NT2/D1 (cell line): ENCODE measurements at places on chromosomes 16 and 17.

DNA sequence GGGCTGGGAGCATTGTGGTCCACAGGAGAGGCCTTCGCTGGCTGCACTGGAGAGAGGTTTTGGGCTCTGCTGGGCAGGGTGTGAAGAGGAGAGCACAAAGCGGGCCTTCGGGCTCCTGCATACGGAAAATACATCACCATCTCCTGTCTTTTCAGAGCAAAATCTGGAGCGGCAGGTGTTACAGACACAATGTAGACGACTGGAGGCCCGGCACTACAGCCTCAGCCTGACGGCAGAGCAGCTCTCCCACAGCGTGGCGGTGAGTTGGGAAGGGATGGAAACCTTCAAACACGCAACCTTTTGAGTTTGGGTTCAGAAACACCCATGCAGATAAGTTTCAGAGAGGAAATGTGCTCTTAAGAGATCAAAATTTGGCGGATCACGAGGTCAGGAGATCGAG is 17.9 kb downstream of the GINS2 start:
- no peak for DNase-seq

DNA sequence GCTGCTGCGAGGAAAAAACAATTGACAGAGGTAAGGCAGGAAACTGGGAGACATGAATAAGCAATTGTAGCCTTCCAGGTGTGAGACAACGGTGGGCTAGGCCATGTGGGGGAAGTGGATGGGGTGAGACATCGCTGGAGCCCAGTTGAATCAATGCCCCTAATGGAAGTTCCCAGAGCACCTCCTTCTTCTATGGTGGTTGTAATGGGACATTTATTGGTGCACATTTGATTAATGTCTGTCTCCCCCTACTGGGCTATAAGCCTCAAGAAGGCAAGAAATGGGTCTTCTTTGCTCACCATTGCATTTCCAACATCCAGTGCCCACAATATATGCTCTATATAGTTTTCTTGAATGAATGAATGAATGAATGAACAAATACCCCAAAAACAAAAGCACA is 22.7 kb upstream of the CD300E start:
- no peak for DNase-seq

DNA sequence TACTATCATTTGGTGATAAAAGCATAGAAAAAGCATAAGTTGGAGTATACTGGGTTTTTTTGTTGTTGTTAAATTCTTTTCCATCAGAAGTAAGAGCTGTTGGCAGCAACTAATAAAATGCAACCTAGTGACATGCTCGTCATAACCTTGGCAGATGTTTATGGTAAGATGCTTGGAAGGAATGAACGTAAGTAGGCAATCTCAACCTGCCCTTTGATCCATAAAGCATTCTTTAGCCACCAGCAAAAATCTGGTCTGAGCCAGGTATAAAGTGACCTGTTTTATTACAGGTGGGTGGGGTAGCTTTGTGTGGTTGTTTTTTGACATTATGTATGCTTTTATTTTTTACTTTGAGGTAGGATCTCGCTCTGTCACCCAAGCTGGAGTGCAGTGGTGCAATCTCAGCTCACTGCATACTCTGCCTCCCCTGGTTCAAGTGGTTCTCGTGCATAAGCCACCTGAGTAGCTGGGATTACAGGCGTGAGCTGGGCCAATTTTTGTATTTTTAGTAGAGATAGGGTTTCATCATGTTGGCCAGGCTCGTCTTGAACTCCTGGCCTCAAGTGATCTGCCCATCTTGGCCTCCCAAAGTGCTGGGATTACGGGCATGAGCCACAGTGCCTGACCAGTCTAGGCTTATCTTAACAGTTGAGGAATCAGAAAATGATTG is 22.0 kb downstream of the WSB1 start:
- no peak for DNase-seq

- no peak for DNase-seq
Measured at GRCh38 chr17:48925251-48925990, 17.2 kb downstream of the UBE2Z start.

GRCh38 chr17:47905221-47905733 is 9.2 kb downstream of the SP2 start:
- DNase-seq = no peak

- no peak for DNase-seq
Measured at GRCh38 chr16:49912721-49913120, 56.8 kb upstream of the ZNF423 start.

GRCh38 chr16:50308237-50308965 is 42.0 kb downstream of the ADCY7 start:
- no peak for DNase-seq

DNA sequence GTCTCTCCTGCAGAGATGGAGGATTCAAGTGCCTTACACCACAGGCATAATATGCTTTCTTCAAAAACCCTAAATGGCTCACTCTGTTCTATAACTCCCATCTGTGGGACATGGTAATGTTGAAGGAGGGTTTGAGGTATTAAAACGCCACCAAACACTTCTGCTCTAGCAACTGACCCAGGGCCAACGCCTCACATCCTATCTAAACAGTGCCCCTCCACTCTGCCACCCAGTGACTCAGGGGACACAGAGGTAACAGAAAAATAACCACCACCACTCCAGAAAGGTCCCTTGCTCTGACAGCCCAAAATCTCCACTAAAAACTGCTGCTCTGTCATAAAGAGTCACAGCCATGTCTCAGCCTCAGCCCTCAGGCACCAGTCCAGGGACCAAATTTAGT is 17.7 kb downstream of the NPRL3 start:
- DNase-seq = no peak

- DNase-seq = no peak
Measured at GRCh38 chr16:64925166-64925565, 196.7 kb downstream of the CDH11 start.

DNA sequence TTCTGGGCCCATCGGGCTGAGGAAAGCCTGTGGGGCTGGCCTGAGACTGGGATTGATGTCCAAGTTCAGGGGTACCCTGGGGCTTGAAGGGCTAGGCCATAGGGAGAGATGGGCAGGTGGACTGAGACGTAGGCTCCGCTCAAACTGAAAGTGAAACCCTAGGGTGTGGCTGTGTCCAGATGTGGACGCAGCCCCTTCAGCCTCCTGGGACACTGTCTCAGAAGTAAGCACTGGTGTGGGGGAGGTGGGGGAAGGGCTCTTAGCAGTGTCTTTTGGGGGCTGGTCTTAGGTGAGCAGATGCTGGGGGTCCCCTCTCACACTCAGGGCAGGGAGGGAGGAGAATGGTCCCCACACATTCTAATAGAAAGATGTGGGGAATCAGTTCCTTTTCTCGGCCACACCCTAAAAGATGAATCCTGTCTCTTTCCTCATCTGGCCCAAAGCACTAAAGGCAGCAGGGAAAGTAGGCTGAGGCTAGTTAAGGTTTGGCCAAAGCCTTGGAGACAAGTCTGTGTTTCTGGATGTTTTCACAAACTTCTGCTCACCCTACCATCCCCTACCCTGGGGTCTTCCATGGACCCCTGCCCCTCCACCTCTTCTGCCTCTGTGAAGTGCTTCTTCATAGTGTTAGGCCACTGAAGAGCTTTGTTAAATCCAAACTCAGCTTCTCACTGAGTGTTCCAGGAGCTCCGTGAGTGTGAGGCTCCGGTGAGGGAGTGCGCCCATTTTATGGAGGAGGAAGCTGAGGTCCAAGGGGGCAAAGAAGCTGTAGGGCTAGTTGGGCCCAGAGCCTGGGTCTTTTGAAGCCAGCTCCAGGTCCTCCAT is 5.6 kb downstream of the FMNL1 start:
- no peak for DNase-seq

- no peak for DNase-seq
Measured at GRCh38 chr17:13272296-13272695, 254.5 kb upstream of the ELAC2 start.

- no peak for DNase-seq
Measured at GRCh38 chr16:72905581-72905980, 142.3 kb downstream of the ZFHX3 start.

- DNase-seq = no peak
Measured at GRCh38 chr17:76153202-76153601, 12.2 kb upstream of the FOXJ1 start.

- DNase-seq = no peak
Measured at GRCh38 chr17:14575471-14575953, 274.6 kb downstream of the HS3ST3B1 start.

DNA sequence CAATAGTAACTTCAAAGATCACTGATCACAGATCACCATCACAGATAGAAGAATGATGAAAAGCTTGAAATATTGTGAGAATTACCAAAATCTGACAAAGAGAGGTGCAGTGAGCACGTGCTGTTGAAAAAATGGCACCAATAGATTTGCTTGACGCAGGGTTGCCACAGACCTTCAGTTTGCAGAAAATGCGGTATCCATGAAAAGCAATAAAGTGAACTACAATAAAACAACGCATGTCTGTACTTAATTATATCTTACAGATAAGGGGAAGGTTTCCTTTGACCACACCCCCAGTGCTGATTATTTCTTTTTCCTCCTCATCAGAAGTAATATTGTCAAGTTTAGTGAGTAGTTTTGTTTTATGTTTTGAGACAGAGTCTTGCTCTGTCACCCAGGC is 21.1 kb upstream of the PYDC1 start:
- DNase-seq = no peak

DNA sequence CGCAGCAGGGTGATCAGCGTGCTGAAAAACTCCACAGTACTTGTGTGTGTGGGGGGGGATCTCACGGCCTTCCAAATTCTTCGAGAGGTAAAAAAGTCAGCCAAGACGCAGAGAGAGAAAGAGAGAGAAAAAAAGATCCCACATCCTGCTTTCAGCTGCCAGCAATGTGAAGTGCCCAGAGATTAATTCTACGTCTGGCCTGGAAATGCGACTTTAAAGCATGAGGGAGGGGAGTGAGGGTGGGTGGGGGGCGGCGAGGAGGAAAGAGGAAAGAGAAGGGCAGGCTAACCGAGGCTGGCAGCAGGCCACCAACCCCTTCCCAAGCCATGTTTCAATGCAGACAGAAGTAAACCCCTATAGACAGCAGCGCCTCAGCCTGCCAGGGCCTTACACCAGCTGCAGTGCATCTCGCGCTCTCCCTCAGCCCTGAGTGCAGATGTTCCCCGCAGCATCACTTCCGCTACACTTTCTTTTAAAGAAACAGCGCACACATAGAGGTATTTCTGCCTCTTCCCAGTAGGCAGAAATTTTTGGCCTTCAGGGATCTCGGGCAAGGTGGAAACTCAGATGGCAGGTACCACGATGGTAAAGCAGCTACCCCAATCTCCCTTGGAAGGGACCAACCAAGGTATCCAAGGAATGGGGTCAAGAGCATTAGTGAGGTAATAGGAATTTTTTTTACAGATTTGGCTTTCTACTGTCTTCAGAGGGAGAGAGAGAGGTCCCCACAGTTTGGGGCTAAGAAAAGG is 87.8 kb downstream of the SMG6 start:
- no peak for DNase-seq
